Ureter (tissue), 1 donor: ENCODE measurements at places on chromosomes 2 and 18. TPM values are rescaled to one million over a fixed set of nuclear protein-coding genes. Genes with fewer than 3 reads are reported as not detected.
A peak's percentile ranks its signal among the peaks of the same experiment; 100 is the strongest.

DNA sequence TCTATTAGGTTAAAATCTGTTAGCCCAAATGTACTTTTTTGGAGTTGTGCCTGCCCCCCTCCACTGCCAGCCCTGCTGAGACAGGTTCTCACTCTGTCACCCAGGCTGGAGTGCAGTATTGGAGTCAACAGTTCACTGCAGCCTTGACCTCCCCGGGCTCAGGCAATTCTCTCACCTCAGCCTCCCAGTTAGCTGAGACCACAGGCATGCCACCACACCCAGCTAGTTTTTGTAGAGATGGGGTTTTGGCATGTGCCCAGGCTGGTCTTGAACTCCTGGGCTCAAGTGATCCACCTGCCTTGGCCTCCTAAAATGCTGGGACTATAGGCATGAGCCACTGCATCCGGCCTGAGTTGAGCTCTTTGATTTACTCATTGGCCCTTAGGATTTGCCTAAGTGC, 110.7 kb downstream of the ICA1L start:
- no peak for DNase-seq

- no peak for DNase-seq
Measured at GRCh38 chr18:63290166-63290820, 29.3 kb downstream of the BCL2 start.

GRCh38 chr2:218876562-218877219, 4.0 kb upstream of the WNT10A start:
- no peak for DNase-seq

DNA sequence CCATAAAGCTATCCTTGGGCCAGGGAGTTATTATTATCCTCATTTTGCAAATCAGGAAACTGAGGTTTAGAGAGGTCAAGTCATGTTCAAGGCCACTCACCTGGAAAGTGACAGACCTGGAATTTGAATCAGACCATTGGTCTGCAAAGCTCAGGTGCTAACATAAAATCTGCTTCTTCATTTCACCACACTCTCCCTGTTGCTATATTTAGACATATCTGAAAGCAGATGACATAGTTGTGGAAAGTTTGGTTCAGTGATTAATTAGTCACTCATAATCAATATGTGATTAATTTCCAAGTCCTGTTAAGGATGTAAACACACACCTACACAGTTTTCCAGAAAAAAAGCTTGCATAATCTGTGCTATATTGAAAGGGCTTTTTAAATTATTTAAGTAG, 57.4 kb downstream of the LINC00305 start:
- no peak for DNase-seq

- no peak for DNase-seq
Measured at GRCh38 chr18:61653823-61654551, 238.8 kb downstream of the RNF152 start.

DNA sequence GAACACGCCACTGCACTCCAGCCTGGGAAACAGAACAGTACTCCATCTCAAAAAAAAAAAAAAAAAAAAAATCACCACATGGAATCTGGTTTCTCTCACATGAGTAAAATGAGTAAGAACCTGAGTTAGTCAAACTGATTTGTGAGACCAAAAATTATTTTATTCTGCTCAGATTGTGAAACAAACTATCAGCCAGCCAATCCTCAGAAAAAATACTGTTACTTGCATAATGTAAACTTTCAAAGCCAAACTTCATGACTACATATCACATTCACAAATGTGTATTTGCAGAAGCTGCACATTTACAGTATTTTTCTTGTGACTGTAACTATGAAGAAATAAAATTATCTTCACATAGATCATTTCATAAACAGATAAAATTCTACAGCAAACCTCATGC, 23.2 kb downstream of the SUMO1 start:
- DNase-seq: no peak

- DNase-seq: no peak
Measured at GRCh38 chr18:37322492-37323035, 243.0 kb downstream of the CELF4 start.

DNA sequence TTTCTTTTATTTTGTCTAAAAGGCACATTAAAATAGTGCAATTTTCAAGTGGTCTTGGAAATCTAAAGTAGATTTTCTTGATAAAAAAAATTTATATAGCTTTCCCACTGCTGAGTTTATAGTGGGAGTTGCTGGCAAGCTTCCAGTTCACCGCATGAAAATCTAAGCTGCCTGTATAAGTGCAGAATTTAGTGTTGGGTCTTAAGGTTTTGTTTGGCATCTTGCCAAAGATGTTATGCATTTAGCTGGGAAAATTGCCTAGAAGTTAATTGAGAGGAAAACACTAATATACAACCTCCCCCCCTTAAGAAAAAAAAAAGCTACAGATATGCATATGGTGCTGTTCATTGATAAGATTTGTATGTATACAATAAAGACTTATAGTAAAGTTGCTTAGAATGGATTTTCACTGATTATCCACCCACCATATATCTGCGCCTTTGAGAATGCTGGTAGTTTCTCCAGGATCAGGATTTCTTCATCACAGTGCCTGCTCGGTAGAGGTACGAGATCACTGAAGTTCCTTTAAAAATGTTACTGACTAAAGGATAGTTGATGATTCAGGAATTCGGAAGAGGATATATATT, 803.2 kb upstream of the POU3F3 start:
- no peak for DNase-seq

- no peak for DNase-seq
Measured at GRCh38 chr2:97761192-97761591, 47.8 kb downstream of the ZAP70 start.

DNA sequence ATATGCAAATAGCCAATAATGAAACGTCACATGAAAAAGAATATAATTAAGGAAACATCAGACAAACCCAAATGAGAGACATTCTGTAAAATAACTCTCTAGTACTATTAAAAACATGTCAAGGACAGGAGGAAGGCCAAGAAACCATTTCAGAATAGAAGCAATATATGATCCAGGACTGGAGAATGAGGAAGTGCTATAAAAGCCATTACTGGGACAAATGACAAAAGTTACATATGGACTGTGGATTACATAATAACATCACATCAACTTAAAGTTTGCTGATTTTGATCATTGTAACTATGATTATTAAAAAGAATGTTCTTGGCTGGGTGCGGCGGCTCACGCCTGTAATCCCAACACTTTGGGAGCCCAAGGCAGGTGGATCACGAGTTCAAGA, 81.3 kb downstream of the CRACDL start:
- DNase-seq: no peak

GRCh38 chr2:218329826-218330593, 26.6 kb upstream of the CATIP start:
- DNase-seq: no peak

- no peak for DNase-seq
Measured at GRCh38 chr2:140695155-140695554, 1435.7 kb downstream of the LRP1B start.

DNA sequence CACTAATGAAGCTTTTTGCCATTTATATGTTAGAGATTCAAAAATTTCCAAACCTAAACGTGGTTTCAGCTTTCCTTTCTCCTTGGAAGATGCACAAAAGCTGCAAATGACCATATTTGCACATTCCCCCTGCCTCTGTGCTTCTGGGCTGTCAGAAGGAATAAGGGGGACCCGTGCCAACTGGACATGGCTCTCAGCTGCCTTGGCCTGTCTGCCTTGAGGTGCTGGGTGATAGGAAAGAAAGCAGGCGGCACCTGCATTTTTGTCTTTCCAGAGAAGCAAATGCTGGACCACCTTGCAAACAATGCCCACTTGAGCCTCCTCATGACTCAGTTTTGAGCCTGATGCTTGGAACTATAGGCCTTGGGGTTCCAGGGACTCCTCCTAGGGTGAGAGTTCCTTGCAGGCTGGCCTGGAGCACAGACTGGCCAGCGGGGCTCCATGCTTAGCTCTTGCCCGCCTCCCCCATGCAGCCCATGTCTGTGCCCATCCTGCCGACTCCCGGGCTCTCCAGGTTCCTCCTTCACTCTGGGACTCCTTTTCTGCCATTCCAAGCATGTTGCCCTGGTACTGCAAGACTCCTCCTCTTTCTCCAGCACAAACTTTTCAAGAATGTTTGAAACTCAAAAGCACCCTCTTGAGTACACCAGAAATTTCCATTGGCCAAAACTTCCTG, 109.0 kb upstream of the EPAS1 start:
- DNase-seq: no peak

DNA sequence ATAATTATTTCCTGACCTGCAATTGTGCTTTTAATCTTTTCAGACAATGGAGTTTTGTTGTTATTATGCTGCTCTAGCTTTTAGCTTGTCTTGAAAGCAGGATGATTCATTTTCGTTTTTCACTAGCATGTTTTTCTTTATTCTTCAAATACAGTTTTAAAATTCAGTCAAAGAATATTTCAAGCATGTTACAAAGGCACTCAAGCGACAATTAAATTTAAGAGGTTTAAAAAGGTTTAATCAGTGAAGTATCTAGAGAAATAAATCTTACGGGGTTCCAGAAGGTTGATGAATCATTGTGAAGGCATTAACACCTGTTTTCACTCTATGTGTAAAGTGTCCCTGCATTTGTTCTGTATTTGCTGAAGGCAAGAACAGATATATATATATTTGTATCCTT, 390.7 kb upstream of the TMEFF2 start:
- no peak for DNase-seq

- DNase-seq: no peak
Measured at GRCh38 chr18:1015777-1016176, 111.1 kb downstream of the ADCYAP1 start.

- DNase-seq: peak; percentile 88
Measured at GRCh38 chr2:164841719-164842623, at the start of gene COBLL1. Gene COBLL1, minus strand, starts transcription at chr2:164841823. Its CDS starts 627 bp downstream, at chr2:164841196.

DNA sequence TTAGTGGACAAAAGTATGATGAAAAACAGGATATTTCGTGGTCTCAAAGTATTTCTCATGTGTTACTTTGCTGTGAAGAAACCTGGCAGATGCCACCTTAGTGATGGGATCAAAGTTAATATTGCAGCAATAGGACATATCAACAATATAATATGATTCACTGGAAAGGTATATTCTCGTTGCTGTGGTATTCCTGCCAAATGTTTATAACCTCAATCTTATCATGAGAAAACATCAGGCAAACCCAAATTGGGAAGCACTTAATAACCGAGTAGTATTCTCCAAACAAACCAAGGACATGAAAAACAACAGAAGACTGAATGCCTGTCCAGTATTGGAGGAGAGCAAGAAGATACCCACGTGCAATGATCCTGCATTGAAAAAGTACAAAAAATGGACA, 302.6 kb upstream of the MC4R start:
- DNase-seq: no peak

- DNase-seq: peak; percentile 73
Measured at GRCh38 chr2:226660526-226660925, 139.1 kb downstream of the IRS1 start.

DNA sequence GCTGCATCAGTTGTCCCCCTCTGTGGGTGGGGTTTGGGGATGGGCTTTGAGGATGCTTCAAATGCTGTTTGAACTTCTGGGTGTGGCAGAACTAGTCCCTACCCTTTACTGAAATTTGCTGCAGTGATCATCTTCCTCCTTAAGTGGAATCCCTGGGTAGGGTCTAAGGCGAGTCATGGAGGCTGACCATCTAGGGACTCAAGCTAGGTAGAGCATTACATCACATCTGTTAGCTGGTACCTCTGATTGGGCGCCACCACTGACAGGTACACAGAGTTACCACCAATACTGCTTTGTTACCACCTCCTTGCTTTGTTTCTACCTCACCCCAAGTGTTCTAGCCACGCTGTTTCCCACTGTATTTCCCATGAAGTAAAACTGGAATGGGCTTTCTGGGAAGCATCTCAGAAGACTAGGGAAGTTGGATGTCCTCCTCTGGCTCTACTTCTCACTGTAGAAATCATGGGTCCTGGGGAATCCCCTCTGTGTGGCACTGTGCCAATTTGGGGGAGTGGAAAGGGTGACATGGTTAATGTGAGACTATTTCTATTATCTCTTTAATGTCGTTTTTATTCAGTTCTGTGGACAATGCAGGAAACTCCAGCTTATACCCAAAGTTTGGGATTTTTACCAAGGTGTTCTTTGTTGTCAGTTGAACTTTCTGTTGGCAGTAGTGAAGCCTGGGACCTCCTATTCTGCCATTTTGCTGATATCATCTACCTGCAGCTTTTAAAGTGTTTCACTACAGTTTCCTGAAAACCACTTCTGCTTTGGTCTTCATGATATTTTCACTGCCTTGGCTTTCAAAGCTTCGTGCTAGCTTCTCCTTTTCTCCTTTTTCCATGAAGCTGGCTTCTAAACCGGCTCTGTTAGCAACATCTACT, 14.5 kb upstream of the SULT1C4 start:
- DNase-seq: no peak

- DNase-seq: no peak
Measured at GRCh38 chr2:126662621-126663020, 6.7 kb downstream of the GYPC start.

DNA sequence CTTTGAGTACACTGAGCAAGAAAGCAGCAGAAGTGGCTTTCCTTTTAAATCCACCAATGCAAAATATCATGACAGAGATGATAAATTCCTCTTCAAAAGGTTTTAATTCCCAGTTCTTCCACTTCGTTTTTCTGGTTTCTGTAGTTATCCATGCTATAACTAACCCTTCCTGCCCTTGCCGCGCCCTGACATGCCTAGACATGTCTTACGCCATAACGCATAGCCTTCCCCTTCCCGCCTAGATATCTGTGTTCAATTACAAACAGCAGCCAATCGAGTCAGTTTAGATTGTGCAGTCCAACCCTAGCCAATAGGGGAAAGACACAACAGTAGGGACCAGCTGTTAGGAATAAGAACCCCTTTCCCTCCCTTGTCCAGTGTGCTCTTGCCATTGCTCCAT, 16.1 kb downstream of the PRPF40A start:
- no peak for DNase-seq

- DNase-seq: no peak
Measured at GRCh38 chr2:235639885-235640284, 146.0 kb downstream of the AGAP1 start.

SGPP2 gene
- total RNA-seq: 45.8 TPM

MC2R gene
- total RNA-seq: 0.60 TPM

OR6B3 gene
- total RNA-seq: not detected

PROM2 gene
- total RNA-seq: 176 TPM

ALPG gene
- not detected for total RNA-seq

ARHGEF4 gene
- 16.4 TPM for total RNA-seq

COLEC11 gene
- total RNA-seq: 2.4 TPM

PLGLB1 gene
- 1.7 TPM for total RNA-seq

NTSR2 gene
- not detected for total RNA-seq

PLEKHM3 gene
- total RNA-seq: 15.2 TPM
